ENCODE measurements at places on chromosomes 1 and 21.

GRCh38 chr1:94954263-94955220 is 27.6 kb upstream of the CNN3 start:
- no peak for DNase-seq

- DNase-seq: no peak
Observed at GRCh38 chr1:53172426-53173128, 24.0 kb upstream of the CPT2 start.

DNA sequence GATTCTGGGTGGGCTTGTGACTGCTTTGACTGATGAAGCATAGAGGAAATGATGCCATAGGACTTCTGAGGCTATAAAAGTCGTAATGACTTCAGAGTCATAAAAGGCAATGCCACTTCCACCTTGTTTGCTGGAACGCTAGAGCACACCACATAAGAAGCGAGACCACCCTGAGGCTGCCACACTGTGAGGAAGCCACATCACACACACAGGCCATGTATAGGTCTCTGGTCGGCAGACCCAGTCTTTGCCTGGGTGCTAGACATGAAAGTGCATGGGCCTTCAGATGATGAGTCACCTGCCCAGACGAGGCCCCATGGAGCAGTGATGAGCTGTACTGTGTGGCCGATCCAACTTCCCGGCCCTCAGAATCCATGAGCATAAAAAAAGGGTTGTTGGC is 14.2 kb upstream of the KANK4 start:
- DNase-seq: no peak

DNA sequence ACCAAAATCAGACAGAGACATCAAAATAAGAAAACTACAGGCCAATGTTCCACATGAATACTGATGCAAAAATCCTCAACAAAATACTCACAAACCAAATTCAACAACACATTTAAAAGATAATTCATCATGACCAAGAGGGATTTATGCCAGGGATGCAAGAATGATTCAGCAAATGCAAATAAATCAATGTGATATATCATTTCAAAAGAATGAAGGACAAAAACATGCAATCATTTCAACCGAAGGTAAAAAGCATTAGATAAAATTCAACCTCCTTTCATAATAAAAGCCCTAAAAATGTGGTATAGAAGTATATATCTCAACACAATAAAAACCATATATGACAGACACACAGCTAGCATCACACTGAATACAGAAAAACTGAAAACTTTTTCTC is 81.5 kb upstream of the LYPLAL1 start:
- no peak for DNase-seq

DNA sequence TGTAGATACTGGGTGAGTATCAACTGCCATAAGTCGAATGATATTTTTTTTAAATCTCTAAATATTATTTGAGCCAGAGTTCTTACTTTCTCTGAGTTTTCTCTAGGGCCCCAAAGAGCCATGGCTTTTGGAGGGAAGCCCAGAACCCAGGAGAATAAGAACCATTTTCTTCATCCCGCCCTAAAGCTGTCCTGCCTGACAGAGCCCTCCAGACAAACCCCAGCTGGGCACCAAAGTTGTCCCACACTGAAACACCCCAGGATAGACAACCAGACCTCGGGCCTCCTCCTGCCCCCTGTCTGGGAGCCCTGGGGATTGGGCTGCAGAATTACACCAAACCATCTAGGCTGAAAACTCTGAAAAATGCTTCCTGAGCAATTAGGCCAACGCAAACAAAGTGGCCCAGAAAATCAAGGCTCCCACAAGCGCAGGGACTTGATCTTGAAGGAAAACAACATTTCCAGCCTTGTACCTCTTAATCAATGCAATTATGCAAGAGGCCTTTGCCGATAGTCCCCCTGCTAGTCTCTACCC is 113.1 kb downstream of the RRAGC start:
- no peak for DNase-seq

DNA sequence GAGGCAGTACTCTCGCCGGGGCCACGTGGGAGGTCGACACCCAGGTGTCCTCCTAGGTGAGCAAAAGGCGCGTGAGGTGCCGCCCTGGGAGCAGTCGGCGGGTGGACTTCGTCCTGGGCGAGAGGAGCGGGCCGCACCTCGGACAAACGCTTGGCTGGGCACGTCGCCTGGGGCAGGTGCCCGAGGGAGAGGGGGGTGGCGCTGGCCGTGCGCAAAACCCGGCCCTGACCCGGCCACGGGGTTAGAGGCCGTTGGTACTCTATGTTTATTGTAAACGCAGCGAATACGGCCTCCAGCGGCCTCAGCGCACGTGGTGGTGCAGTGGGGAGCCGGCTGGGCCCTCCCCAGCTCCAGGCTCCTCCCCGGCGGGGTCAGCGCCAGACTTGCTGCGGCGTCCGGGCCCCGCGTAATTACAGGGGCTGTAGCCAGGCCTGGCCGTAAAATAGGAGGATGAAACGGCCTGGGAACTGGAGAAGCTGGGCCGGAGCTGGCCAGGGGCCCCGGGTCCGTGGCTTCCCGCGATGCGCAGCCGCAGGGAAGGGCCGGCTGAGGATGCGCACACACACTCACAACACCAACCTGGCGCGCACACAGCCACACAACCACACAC is 1.6 kb upstream of the EFNA1 start:
- DNase-seq: no peak

- DNase-seq: no peak
Observed at GRCh38 chr1:3799976-3800685, 3.8 kb upstream of the LRRC47 start.

- DNase-seq: no peak
Observed at GRCh38 chr1:167501515-167502191, 16.7 kb downstream of the CD247 start.

GRCh38 chr21:37855647-37856625 is 60.3 kb downstream of the KCNJ6 start:
- DNase-seq: no peak

- no peak for DNase-seq
Observed at GRCh38 chr1:39507230-39507928, 15.9 kb downstream of the BMP8A start.

GRCh38 chr1:244861683-244862082 is 2.7 kb downstream of the HNRNPU start:
- no peak for DNase-seq

DNA sequence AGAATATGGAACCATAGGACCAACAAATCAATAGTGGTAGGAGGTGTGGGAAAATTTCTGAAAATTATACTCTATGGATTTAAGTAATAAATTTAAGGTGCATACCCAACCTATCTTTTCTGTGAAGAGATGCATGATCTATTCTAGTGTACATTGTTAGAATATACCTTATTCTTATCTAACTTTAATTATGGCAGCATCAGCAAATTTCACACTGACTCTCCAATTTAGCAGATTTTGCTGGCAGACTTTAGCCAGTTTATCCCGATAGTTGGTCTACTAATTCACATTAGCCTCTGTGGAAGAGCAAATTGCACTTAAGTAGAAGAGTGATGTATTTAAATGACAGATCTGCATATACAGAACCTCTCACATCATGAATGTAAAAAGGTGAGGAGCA is 400.0 kb downstream of the PLA2G4A start:
- no peak for DNase-seq

- no peak for DNase-seq
Observed at GRCh38 chr1:94119306-94119705, 1.6 kb downstream of the ABCA4 start.

GRCh38 chr1:103122983-103123720 is 14.8 kb upstream of the COL11A1 start:
- DNase-seq: no peak

All from NCI-H2081 treated with DMSO at 0.1 percent for 48 hours (cell line).